AG09319 (cell line): ENCODE measurements at places on chromosomes 3 and 15.

GRCh38 chr15:68289057-68289456 lies 11.5 kb downstream of the FEM1B start:
- no peak for DNase-seq

DNA sequence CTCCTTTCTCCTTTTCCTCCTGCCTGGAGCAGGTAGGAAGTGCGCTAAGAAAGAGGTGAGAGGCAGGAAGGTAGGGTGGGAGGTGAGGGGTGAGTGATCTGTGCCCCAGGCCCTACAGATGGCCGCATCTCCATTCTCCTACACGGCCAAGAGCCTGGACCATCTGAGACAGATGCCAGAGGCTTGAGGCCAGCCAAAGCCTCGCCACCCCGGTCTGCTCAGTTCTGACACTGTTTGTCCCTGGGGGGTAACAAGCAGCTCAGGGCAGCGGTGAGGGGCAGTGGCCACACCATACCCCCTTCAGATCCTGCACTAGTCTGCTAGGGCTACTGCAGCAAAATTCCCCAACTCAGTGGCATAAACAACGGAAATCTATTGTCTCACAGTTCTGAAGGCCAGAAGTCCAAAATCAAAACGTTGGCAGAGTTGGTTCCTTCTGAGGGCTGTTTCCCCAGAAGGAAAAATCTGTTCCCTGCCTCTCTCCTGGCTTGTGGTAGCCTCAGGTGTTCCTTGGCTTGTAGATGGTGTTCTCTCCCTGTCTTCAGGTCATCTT lies 28.4 kb downstream of the ADCY5 start:
- no peak for DNase-seq

GRCh38 chr3:14488286-14489041 lies 51.7 kb downstream of the GRIP2 start:
- DNase-seq: no peak

DNA sequence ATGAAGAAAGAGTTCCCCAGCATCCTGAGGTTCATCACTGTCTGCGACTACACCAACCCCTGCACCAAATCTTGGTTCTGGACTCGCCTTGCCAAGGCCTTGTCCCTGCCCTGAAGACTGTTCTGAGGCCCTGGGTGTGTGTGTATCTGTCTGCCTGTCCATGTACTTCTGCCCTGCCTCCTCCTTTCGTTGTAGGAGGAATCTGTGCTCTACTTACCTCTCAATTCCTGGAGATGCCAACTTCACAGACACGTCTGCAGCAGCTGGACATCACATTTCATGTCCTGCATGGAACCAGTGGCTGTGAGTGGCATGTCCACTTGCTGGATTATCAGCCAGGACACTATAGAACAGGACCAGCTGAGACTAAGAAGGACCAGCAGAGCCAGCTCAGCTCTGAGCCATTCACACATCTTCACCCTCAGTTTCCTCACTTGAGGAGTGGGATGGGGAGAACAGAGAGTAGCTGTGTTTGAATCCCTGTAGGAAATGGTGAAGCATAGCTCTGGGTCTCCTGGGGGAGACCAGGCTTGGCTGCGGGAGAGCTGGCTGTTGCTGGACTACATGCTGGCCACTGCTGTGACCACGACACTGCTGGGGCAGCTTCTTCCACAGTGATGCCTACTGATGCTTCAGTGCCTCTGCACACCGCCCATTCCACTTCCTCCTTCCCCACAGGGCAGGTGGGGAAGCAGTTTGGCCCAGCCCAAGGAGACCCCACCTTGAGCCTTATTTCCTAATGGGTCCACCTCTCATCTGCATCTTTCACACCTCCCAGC lies 2.9 kb downstream of the MYD88 start:
- no peak for DNase-seq

DNA sequence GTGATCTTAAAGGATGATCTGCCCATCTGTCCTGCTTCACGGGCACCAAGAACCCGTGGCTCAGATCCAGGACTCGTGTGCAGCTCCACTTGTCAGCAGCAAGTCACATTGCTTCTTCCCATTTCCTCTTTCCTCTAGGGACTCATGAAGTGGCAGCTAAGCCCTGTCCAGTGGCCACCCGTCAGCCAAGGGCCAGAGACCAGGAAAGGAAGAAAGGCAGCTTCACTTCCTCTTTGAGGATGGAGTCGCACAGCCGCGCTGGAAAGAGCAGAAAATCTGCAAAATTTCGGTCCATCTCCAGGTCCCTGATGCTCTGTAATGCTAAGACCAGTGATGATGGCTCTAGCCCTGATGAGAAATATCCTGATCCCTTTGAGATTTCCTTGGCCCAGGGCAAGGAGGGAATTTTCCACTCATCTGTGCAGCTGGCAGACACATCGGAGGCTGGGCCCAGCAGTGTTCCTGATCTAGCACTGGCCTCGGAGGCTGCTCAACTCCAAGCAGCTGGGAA lies 28.5 kb downstream of the IL16 start:
- no peak for DNase-seq

- no peak for DNase-seq
Observed at GRCh38 chr15:95590533-95591044, 739.9 kb upstream of the NR2F2 start.

DNA sequence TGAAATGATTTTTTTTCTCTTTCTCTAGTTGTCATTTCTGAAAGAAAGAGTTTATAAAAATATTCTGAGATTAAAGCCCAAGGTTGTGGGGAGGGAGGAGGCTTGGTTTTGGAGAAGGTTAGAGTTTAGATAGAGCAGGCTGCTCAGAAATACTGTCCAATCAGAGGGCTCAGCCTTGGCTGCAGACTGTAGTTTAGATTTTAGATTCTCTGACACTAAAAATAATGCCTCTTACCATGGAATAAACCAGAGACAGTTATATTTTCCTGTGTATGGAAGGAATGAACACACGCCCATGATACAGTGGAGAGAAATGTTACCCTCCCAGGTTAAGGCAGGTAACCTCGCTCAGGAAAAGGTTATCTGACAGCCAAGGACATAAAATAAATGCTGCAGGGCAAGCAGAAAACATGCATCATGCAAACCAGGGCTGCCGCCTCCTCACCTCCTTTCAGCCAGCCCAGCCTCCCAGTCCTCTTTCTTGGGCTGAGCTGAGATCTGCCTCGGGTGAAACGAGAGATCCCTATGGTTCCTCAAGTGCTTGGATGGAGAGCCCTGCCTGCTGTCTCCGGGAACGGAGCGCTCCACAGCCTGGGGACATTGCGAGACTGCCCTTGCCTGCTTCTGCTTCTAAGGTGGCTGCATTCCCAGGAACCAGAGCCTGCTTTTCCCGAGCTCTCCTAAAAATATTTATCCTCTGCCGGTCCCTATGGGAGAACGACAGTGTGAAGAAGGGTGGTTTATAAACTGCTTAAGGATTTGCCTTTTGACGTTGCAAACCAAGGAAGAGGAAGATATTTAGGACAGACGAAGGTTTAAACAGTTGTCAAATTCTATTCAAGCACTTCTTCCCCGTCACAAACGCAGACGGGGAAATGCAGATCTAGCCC lies 848 bp downstream of the NCEH1 start:
- DNase-seq: no peak

GRCh38 chr3:183775781-183776180 lies 49.6 kb downstream of the MAP6D1 start:
- DNase-seq: no peak

- DNase-seq: no peak
Observed at GRCh38 chr15:79025201-79025600, 65.4 kb downstream of the RASGRF1 start.

DNA sequence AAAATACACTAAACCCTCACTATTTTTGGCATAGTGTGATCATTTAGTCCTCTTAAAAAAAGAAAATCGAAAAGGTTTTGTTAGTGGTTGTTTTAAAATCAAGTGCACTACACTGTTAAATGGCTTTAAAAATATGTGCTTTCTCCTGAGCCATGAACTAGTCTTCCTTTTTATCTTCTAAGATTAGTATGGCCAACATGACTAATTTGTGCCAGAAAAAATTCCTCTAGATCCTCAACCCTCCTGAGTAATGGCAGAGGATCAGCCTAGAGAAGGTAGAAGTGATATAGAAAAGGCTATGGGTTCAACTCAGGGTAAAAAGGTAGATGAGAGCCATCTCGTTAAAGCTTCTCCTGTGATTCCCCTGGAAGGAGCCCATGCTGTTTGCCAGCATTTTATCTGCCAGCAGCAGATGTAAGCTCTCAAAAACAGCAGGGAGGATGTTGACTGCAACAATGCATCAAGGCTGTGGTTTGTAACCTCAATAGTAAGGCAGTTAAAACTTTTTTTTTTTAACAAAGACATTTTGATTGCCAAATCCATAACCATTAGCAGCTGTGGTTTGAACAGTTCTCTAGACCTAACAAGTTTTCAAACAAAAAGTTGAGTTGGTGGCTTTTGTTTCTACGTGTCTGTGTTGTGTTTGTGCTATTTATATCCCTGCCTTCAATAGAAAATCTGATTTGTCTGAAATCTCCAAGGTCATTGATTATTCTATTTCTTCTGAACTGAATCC lies 30.2 kb upstream of the ZNF609 start:
- DNase-seq: peak; percentile 87

DNA sequence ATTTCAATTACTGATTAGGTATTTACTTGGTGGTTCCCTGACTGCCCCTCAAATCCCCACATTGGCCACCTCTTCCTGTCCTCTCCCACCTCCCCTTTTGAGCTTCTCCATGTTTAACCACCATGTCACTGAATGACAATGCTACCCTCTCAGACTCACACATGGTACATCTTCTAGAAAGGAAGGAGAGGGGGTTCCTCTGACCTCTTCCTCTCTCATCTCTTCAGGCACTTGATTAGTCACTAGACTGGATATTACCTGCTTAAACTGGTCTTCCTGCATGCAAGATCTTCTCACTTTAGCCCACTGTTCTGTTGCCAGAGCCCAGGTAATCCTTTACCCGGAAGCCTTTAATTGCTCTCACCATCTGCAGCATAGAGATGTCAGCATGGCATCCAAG lies 64.9 kb downstream of the DIPK2A start:
- DNase-seq: no peak

DNA sequence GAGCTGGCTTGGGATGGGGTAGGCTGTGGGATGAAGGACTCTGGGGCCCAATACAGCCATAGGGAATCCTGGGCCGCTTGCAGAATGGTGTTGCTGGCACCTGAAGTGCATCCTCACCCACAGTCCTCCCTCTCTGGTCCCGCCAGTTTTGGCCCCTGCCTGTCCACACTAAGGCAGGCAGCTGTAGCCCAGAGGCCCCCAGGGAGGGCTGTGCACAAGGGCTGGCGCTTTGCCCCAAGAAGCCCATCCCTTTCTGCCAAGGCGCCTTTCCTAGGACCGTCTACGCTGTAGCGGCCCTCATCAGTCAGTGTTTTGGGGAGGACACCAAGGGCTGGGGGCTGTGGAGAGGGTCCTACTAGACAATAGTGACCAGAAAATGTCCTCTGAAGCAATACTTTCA lies 116.2 kb upstream of the ABHD17C start:
- no peak for DNase-seq

GRCh38 chr3:127821394-127821793 lies 921 bp downstream of the MGLL start:
- DNase-seq: no peak

DNA sequence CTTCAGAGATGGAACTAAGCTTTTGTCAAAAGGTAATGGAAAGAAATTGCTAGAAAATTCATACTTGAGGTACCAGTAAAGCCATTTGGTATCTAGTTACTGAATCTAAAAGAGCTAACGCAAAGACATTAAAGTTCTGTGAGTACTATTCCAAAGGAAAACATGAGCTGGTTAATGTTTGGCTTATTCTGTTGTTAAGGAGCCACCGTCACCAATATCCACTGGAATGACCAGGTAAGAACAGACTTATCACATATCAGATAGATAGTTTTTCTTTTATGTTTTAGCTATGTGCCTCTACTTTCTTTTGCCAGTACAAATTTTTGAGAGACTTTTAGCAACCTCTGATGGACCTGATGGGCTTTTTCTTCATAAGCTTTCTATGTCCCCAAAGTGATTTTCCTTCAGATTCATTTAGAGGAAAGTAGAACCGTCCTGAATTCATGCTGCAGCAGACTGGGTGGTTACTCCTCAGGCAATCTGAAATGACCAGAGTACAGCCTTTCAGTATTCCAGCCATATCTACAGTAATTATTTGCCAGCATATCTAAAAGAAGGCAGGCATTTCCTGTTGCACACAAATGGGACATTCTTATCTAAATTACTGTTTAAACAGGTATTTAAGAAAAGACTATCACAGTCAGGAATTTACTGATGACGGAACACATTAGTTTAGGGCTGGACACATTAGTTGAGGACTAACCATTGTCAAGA lies 274.1 kb downstream of the MECOM start:
- no peak for DNase-seq

GRCh38 chr3:173135059-173135458 lies 6.0 kb downstream of the SPATA16 start:
- no peak for DNase-seq

GRCh38 chr3:126459111-126459762 lies 16.5 kb downstream of the ZXDC start:
- no peak for DNase-seq

DNA sequence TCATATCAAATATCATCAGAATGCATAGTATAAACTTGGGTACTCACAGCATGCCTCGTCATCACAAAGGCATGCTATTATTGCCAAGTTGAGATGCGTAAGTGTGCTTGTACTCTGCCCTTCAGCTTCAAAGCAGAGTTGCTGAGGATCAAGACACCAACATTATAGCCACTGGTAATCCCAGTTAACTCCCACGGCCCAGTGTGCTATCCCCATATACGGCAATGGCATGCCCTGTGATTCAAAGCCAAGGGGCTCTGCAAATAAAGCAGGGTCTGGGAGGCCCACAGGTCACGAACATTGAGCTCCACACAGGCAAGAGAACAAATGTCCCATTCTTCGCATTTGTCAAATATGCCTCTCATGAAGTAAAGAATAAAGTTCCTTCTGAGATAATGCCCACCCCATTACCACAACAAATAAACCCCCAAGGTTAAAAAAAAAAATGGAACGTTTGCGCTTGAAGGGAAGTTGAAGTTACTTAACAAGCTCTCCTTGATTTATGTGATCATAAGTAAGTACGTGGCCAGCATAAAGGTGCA lies 298.1 kb upstream of the NECTIN3 start:
- peak; percentile 18 for DNase-seq

- no peak for DNase-seq
Observed at GRCh38 chr15:72911626-72912025, 128.1 kb upstream of the ADPGK start.

DNA sequence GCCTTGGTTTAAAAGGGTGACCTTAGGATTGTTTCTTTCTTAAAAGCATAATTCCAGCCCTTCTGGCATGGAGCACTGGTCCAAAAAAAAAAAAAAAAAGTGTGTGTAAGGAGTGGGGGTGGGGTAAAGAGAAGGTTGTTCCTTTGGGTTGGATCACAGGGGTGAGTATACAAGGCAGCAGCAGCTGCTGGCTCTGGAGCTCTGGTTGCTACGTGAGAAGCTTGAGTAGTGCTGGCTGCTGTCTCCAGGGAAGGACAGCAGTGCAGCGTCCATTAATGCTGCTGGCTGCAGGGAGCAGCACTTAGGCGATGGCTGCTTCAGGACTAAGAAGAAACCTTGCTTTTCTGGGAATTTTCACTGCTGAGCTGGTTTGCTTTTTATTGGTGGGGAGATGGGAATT lies 2.3 kb downstream of the SETD5 start:
- peak; percentile 91 for DNase-seq

- no peak for DNase-seq
Observed at GRCh38 chr3:174216946-174217718, 642.0 kb upstream of the NAALADL2 start.

GRCh38 chr3:182258538-182259177 lies 534.6 kb upstream of the ATP11B start:
- no peak for DNase-seq

- no peak for DNase-seq
Observed at GRCh38 chr3:159277814-159278213, 476.0 kb downstream of the MFSD1 start.
